ENCODE measurements at places on chromosomes 16 and 17.

- no peak for DNase-seq
These were observed 125.8 kb downstream of the ANKRD11 start for GRCh38 chr16:89364606-89365005.

DNA sequence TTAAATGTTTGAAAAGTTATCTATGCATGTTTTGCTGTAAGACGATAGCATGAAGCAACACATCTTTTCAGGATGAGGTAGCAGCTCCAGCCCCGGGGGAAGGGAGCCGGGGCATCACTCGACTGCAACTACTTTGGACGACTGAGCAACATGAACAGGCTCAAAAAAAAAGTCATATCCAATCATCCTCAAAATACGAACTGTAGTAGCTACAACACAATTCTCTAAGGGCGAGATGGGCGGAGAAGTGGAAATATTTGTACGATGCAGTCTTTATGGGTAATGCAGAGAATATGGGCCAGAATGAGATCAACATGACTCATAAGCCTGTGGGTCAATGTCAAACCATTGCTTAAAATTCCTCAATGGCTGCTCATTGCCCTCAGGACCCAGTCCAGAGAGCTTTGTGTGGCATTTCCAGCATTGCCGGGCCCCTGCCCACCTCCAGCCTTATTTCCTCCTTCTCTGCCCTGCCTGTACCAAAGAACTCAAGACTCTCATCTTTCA is 17.7 kb upstream of the SMURF2 start:
- no peak for DNase-seq

DNA sequence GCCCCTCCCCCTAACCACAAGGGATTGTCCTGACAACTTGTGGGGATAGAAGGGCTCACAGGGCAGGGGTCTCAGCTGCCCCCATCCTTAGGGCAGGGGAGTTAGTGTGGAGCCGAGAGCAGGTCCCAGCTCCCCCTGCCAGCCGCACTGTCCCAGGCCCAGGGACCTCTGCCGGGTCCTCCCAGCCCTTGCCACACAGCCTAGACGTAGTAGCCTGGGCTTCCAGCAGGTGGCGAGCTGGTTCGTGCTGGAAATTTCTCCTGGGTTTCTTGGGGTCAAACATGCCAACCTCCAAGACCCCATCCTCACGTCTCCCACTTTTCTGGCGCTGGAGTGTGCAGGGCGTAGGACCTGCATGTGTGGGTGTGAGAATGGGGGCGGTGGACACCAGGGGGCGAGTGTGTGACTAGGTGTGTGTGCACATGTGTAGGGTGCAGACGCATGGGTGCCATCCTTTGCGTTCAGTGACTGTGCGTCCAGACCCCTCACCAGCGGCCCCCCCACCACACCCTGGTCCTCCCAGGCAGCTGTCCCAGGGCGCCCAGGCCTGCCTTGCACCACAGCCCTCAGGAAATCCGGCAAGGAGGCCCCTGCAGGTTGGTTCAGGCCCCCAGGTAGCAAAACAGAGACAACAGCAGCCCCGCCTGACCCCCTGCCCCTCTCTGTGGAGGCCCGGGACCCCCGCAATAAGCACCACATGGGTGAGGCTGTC is 29.5 kb downstream of the SBK1 start:
- DNase-seq = no peak

DNA sequence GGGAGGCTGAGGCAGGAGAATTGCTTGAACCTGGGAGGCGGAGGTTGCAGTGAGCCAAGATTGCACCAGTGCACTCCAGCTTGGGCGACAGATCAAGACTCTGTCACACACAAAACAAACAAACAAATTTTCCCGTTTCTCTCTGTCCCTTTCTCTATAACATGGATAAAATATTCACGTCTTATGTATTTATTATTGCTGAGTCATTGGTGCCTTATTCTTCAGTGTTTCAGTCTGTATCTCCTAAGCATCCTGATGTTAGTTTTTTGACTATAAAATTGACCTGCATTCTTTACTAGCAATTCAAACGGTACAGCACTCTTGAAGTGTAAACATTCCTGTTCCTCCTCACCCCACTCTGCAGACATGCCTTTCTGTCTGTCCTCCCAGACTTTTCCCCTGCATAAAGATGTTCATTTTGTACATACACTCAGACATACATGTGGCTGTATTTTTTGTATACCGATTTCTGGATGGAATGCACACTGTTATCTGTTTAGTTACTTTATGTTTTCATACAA is 16.4 kb downstream of the DHODH start:
- no peak for DNase-seq

GRCh38 chr17:31845291-31845690 is 13.8 kb downstream of the COPRS start:
- DNase-seq = no peak

DNA sequence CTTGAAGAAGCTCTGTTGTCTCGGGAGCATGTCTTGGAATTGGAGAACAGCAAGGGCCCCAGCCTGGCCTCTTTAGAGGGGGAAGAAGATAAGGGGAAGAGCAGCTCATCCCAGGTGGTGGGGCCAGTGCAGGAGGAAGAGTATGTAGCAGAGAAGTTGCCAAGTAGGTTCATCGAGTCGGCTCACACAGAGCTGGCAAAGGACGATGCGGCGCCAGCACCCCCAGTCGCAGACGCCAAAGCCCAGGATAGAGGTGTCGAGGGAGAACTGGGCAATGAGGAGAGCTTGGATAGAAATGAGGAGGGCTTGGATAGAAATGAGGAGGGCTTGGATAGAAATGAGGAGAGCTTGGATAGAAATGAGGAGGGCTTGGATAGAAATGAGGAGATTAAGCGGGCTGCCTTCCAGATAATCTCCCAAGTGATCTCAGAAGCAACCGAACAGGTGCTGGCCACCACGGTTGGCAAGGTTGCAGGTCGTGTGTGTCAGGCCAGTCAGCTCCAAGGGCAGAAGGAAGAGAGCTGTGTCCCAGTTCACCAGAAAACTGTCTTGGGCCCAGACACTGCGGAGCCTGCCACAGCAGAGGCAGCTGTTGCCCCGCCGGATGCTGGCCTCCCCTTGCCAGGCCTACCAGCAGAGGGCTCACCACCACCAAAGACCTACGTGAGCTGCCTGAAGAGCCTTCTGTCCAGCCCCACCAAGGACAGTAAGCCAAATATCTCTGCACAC is 21.2 kb downstream of the AKAP1 start:
- DNase-seq = no peak

- DNase-seq = no peak
These were observed 42.1 kb downstream of the AIPL1 start for GRCh38 chr17:6392609-6393350.

DNA sequence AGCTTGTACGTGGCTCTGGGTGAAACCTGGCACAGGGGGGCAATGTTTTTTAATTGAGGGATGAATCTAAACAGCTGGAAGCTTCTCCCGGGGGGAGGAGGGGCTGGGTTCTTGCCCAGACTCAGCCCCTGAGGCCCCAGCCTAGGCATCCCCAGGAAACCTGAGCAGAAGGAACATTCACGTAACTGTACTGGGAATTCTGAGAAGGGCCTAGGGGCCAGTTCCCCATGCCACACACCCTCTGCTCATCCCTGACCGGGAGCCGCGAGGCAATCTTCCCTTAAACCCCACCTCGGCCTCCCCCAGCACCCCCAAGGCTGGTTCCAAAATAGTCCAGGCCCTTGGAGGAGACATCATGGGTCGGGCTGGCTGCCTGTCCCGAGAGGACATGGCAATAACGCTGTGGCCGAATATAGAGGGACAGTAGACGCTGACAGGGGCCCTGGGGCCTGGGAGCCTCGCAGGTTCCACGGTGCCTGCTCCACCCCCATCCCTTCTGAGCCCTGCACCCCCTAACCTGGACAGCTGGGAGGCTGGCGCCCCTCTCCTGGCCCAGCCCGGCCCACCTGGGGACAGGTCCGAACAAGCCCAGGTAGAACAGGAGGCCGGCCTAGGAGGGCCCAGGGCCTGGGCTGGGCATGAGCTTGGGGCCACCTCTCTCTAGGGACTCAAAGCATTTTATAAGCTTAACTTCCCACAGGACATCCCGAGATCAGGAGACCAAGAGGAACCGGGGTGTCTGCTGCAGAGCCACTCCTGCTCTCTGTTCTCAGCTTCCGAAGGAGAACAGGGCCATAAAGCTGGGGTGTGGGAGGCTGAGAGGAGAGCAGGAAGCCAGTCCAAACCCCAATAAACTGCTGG is 83.2 kb upstream of the TOB1 start:
- no peak for DNase-seq

DNA sequence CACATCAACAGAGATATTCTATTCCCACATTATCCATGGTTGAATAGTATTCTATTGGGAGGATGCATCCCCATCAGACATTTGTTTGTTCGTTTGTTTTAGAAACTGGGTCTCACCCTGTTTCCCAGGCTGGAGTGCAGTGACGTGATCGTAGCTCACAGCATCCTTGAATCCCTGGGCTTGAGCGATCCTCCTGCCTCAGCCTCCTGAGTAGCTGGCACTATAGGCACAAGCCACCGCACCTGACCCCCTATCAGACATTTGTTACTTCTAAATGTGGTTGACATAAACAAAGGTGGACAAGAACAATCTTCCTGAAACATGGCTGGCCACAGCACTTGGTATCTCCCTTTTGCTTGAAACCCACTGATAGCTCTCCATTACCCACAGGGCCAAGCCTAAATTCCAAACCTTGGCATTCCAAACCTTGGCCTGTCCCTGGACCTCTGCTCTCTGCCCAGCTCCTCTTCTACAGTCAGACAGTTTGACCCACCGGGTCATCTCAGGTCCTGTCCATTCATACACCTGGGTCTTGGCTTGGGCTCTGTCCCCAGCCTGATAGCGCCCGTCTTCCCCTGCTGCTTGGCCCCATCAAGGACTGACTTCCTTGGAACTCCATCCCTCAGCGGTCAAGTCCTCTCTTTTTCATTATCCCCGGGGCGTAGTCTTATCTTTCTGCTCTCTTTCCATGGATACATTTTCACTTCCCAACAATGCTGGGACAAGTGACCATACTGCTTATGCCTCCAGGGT is 1.5 kb upstream of the PRR29 start:
- no peak for DNase-seq

- DNase-seq = no peak
These were observed 281.7 kb upstream of the TBX2 start for GRCh38 chr17:61117983-61118382.

DNA sequence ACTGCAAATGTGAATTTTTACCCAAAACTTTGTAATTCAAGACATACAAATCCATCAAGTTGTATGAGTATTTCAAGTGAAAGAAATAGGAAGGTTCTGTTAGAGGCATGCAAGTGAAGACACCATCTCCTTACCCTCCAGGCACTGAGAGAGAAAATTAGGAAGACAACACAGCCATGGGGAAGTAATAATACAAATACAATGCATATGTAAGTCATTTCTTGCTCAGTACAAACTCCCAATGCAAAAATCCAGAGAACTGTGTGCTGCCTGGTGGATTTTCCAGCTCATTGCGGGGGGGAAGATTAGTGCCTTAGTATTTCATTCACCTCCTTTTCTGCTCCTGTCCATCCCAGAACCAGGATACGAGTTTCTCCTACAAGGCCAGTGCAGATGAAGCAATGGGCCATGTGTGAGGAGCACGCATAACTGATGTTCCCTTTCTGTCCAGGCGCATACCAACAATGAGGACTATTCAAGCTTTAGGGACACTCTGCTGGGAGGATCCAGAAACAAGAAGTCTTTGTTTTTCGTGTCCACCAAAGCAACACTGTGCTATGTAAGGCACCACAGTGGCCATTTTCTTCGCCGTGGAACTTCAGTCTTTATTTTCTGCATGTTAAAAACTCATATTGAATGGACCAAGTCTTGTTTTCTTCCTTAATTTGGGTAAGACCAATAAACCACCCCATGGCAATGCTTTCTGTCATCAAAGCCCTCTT is 143.7 kb upstream of the RCVRN start:
- DNase-seq = no peak

Measured in right renal pelvis (tissue), 4 donors.